NCI-H1092 (cell line): ENCODE measurements at places on chromosomes 5 and 9.

DNA sequence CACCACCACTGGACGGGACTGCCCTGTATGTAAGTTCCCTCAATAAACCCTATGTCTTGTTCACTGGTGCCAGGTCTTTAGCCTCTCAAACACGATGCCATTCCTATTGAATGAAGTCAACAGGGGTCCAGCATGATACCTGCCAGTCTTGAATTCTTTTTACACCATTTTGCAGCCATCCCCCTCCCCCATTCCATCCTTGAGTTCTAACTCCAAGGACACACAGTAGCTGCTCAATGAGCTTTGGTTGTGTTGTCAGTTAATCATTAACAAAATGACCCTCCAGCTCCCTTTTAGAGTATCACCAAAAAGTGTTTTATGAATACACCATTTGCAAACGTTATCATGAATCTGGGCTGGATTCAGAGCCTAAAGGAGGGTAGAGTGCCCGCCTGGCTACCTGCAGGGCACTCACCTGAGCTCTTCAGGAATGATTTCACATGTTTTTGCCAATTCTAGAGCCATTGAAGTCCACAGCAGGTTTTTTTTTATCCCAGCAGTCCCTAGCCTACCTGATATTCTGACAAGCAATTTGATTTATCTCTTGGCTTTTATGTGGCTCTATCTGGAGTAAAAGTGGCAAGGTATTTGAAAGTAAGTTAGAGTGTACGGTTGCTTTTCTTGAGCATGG lies 271.8 kb downstream of the SMARCA2 start:
- DNase-seq: no peak

DNA sequence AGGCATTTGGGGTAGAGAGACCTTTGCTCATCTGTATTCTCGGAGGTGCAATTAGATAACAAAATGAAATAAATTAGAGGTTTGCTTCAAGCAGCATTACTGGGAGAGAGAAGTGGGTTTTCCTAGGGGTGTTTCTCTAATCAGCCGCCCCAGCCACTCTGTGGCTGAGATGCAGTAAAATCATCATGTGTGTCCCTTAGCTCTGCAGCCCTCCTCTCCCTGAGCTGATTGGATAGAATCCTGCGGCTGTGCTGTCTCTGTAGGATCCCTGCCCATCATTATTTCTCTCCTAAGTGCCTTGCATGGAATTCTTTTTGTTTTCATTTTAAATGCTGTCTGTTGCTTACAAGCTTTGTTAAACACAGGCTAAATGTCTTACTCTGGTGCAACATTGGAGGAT lies 171.4 kb downstream of the SH3GL2 start:
- no peak for DNase-seq

GRCh38 chr5:79513308-79513703 lies 628 bp downstream of the HOMER1 start:
- DNase-seq: no peak

- no peak for DNase-seq
These were observed 14.7 kb upstream of the NINJ1 start for GRCh38 chr9:93148721-93149120.
